ENCODE measurements at places on chromosomes 4 and X.

- DNase-seq = no peak
Measured at GRCh38 chr4:170336238-170336775, 246.6 kb upstream of the AADAT start.

GRCh38 chr4:6991249-6991648 lies 51.9 kb upstream of the TADA2B start:
- DNase-seq = no peak

- peak; percentile 5 for DNase-seq
Measured at GRCh38 chr4:80259012-80259411, 7.5 kb upstream of the FGF5 start.

GRCh38 chr4:81913427-81913879 lies 441.7 kb upstream of the RASGEF1B start:
- DNase-seq = peak; percentile 31

DNA sequence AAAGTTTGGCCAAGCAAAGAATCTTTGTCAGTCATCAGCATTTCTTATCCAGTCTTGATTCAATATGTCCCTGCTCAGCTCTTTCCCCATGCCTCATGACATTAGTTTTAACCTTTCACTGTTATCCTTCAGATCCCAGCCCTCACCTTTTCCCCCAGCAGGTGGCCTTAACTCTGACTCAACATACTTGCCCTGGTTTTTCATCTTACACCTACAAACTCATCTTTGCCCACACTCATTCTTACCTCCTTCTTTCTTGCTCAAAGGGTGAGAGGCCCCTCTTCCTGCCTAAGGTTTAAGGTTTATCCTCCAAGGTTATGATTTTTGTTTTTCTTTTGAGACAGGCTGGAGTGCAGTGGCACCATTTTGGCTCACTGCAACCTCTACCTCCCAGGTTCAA lies 10.6 kb upstream of the ANXA5 start:
- no peak for DNase-seq

DNA sequence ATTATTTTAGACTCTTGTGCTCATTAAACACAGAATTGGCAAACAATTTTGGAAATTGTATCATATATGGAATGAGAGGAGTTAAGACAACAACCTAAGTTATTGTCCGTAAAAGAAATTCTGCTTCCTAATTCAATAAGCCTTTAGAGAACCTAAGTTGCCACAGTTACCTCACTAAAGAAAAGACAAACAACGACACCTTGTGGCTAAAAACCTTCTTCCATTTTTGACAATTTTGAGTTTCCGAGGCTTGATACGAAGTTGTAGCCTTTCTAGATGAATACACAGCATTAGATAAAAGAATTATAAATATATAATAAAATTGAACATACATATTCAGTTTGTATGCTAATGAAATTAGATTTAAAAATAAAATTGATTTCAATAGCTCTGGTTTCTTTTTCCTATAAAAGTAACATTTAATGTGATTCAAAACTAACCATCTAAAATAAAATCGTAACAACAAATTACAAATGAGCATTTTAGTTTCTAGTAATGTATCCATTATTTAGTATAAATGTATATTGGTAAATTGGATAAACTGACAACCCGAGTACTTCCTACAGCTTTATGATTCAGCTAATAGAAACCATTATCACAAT lies 275.1 kb downstream of the GPM6A start:
- DNase-seq = peak; percentile 92

GRCh38 chr4:177595386-177595785 lies 153.1 kb upstream of the AGA start:
- no peak for DNase-seq

GRCh38 chr4:155353923-155354540 lies 22.7 kb downstream of the MAP9 start:
- DNase-seq = peak; percentile 75

DNA sequence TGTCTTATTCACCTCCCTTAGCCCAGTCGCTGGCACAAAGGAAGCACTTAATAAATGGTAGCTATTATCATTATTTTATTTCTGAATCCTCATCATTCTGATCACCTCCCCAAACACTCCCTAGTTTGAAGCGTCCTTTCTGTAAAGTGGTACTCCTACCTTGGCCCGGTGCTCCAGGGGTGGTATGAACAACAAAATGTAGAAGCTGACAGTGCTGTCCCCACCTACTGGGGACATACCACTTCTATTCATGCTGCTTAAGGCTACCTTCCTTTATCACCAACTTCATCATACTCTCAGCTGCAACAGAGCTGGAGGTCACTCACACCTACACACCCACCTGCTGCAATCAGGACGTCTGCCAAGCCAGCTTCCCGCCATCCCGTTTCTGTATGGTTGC lies 40.8 kb upstream of the APLN start:
- DNase-seq = no peak
